ENCODE measurements at places on chromosomes 4 and X. TPM values are rescaled to one million over a fixed set of nuclear protein-coding genes. Genes with fewer than 3 reads are reported as not detected.

Gene GPC3
- not detected for total RNA-seq

Gene SNCA
- 69.8 TPM for total RNA-seq

Gene STPG2
- not detected for total RNA-seq

Gene PLP1
- 1.8 TPM for total RNA-seq

Gene ENPEP
- 2.3 TPM for total RNA-seq

Gene NEIL3
- 8.2 TPM for total RNA-seq

Gene DCX
- total RNA-seq: not detected

Gene EIF4E
- 81.0 TPM for total RNA-seq

Gene LRP2BP
- total RNA-seq: not detected

Gene MORC4
- 18.8 TPM for total RNA-seq

Gene GPRASP2
- 24.6 TPM for total RNA-seq

Gene CCDC110
- 0.71 TPM for total RNA-seq

Gene SLC34A2
- total RNA-seq: not detected

Gene USP26
- total RNA-seq: not detected

Gene MCF2
- not detected for total RNA-seq

Gene TMEM184C
- total RNA-seq: 30.5 TPM

Gene GAGE12J
- not detected for total RNA-seq

Gene LPAR4
- total RNA-seq: not detected

Gene ARMCX1
- 34.6 TPM for total RNA-seq

Gene CCNB3
- total RNA-seq: 0.18 TPM

Gene CCKAR
- total RNA-seq: not detected

Gene PPEF2
- not detected for total RNA-seq

Gene NR0B1
- not detected for total RNA-seq

Gene DCAF4L1
- not detected for total RNA-seq

Gene SYTL5
- under 0.01 TPM for total RNA-seq

Gene CXorf66
- total RNA-seq: not detected

Gene MTTP
- under 0.01 TPM for total RNA-seq

Gene COL4A6
- 26.1 TPM for total RNA-seq

Gene SRPK3
- not detected for total RNA-seq

Gene XAGE2
- total RNA-seq: not detected

Gene SAGE1
- total RNA-seq: not detected

Gene ABCE1
- total RNA-seq: 128 TPM

Gene CFAP99
- total RNA-seq: not detected

Gene CNKSR2
- not detected for total RNA-seq

Gene ADRA2C
- 71.2 TPM for total RNA-seq

Gene MAGEA1
- not detected for total RNA-seq

Gene GUF1
- 15.2 TPM for total RNA-seq

Gene EPHA5
- under 0.01 TPM for total RNA-seq

Gene SLC25A53
- total RNA-seq: 1.7 TPM

Gene VSIG4
- not detected for total RNA-seq

Gene GPR173
- total RNA-seq: 1.9 TPM

Gene BEX5
- 0.29 TPM for total RNA-seq

Gene KLHL13
- 6.0 TPM for total RNA-seq

Gene SLC26A1
- total RNA-seq: not detected

Gene ARMCX4
- 0.86 TPM for total RNA-seq

Gene PNMA6F
- total RNA-seq: not detected

Gene PPP1R2C
- total RNA-seq: not detected

Gene NUDT10
- total RNA-seq: 1.9 TPM

Gene SRPX2
- 61.3 TPM for total RNA-seq

Gene CT45A3
- total RNA-seq: not detected
